ENCODE measurements at places on chromosomes 2 and 18.

DNA sequence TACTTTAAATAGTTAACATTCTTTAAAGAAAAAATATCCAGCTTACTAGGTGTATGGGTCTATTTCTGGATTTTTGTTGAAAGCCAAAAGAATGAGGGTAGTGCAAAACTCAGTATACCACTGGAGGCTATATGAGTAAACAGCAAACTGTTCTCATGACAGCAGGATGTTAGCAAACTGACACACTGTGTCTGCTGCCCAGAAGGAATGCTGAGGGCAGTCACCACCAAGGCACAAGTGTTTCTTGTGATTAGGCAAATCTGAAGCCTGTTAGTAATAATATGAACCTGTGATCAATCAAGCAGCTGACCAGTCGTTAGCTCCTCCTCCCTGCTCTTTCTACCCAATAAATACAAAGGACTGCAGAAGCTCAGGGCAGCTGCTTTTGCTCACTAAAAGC, 50.5 kb upstream of the SULT1C3 start:
- no peak for DNase-seq

GRCh38 chr18:9758624-9759075, 50.5 kb downstream of the RAB31 start:
- DNase-seq: no peak

- no peak for DNase-seq
Measured at GRCh38 chr2:191748528-191749180, 70.7 kb downstream of the NABP1 start.

DNA sequence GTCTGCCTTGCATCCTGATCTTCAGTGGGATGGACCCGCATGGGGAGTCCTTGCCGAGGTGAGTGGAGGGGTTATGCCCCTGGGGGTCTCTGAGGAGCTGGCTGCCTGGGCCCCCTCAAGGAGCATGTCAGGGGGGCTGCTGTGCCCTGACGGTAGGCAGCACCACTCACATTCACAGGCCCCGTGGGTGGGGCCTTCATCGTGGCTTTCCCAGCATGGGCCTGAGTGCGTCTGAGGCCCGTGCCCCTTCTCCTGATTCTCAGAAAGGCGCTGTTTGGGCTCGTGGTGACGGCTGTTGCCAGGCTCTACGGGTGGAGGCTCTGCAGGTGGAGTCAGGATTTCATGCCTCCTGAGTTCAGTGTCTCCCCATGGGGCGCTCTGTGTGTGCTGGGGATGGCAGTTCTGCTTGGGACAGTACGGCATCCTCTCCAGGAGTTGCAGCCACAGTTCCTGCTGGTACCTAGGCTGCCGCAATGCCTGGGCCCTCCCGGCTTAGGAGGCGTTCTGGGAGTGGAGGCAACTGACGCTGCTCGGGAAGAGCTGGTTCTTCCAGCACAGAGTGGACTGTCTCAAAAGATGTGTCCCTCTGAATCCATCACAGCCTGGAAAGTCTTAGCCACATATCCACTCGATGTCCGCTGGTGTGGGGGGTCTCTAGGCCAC, 57.3 kb downstream of the NTSR2 start:
- DNase-seq: no peak

DNA sequence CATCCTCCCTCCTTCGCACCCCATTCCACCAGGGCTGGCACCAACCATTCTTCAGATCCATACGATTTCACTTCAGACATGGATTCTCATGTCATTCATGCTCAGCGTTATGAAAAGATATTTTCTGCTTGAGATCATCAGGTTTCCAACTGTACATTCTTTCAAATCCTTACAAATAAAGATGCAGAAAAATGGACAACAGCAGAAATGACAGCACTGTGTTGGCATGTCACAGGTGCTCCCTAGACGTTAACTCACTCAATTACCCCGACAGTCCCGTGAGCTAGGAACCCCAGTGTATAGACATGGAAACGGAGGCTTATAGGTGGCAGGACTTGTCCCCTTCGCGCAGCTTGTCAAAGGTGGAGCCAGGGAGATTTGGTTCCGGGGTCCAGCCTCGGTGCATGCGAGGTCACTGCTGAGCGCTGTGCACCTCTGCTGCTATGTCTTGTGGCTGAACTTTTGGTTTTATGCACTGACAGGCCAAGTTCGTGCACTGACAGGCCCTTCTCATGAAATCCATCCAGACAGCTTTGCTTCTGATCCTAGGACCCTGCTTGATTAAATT, 17.7 kb downstream of the FHL2 start:
- no peak for DNase-seq

- no peak for DNase-seq
Measured at GRCh38 chr2:43110442-43110871, 115.9 kb downstream of the ZFP36L2 start.

DNA sequence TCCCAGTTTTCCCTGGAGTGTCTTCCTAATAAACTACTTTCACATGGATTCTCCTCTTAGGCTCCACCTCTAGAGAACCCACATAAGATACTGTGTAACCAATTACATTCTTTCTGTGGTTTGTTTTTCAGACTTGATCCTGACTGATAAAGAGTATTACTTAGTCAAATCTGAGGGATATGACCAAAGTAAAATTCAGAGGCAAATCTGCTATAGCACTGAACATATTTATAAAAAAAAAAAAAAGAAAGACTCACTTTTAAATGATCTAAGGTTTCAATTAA, 13.9 kb downstream of the CKAP2L start:
- no peak for DNase-seq

DNA sequence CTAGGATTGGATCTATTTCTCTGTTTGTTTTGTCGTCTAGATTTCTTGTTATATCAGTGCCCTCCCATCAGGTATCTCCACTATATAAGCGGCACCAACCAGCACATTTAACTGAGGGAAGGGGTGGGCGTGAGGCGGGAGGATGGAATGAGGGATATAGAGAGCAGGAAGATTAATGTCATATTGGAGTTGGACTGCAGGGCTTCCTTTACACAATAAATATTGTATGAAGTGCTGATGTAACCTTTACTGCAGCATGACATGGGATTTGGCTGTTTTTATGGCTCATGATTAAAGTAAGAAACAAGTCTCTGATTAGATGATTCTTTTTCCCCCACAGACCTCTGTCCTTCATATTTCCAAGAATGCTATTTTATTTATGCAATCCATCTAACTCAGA, 54.8 kb downstream of the TMEM200C start:
- no peak for DNase-seq

DNA sequence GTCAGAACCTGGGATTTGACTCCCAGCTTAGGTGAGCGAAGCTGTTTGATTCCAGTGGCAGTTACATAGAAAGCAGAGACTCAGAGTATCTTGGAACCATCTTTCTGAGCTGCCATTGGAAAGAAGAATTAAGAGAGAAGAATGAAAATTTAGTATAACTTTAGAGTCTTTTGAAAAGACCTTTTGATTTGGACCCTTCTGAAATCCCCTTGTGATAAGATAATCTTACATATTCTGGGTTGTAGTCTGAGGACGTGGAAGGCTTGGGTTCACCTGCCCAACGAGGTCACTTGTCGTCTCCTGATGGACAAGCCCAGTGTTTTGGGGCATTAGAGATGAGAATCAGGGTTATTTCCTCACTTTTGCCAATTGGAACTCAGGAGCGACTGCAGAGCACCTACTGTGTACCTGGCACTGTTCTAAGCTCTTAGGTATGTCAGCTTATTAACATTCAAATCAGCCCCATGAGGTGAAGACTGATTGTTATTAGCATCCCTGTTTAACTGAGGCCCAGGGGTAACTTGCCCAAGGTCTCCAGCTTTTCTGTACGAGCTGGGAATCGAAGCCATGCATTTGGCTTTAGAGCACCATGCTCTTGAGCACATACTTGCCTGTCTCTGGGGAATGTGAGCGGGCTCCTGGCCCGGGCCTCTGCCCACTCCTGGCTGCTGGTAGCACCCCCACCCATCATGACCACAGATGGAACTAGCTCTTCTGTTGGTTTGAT, 2.9 kb downstream of the HK2 start:
- DNase-seq: no peak

DNA sequence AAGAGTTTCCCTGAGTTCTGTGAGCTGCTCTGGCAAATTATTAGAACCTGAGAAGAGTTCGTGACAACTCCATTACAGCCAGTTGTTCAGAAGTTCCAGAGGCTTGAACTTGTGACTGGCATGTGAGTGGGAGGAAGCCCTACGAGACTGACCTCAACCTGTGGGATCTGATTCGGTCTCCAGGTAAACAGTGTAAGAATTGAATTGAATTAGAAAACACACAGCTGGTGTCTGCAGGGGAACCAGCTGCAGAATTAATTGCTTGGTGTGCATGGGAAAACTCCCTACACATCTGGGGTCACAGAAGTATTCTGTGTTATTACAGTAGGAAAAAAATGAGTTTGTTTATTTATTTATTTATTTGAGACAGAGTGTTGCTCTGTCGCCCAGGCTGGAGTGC, 14.0 kb upstream of the ITSN2 start:
- DNase-seq: no peak

GRCh38 chr2:180523621-180524340, 456.6 kb upstream of the UBE2E3 start:
- DNase-seq: no peak

- no peak for DNase-seq
Measured at GRCh38 chr18:54679318-54680149, 88.5 kb downstream of the DYNAP start.

DNA sequence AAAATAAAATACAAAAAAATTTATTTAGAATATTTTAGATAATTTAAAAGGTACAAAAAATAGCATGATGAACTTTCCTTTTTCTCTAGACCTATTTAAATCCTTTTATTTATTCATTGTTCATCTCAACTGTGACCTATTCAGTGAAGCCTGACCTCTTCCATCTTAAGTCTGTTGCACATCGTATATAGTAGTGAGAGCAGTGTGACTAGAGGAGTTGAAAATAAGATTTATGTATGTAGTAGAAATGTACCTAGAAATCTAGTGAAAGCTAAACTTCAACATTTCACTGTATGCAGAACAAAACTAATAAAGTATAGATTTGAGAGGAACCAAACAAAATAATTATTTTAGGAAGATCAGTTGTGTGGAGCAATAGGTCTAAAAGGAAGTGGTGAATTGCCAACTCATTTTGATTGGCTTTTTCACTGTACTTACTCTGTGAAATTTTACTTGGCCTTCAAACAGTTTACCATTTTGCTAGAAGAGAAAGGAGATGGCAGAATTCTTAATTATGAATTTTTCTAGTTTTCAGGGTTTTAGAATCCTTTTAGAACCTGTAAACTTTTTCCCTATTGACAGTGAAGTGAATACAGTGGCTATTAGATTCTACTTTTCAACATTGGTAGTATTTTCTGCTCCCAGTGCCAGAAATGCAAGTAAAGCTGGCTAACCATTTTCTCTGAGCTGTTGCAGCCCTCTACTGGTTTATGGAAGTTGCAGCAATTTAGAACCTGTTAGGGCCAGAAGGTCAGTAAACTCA, 11.0 kb downstream of the ANKRD12 start:
- DNase-seq: peak; percentile 28

Measured in transverse colon (tissue), 4 donors.